ENCODE measurements at places on chromosomes 2 and 18. TPM values are rescaled to one million over a fixed set of nuclear protein-coding genes. Genes with fewer than 3 reads are reported as not detected.

GBX2 gene
- total RNA-seq = 0.60 TPM

LCT gene
- under 0.01 TPM for total RNA-seq

FOXI3 gene
- total RNA-seq = not detected

IL36B gene
- not detected for total RNA-seq

EFEMP1 gene
- 4,421 TPM for total RNA-seq

AFTPH gene
- 15.7 TPM for total RNA-seq

BIN1 gene
- 49.8 TPM for total RNA-seq
